ENCODE measurements at places on chromosomes 6 and 20.

GRCh38 chr6:156627524-156627923 lies 149.7 kb upstream of the ARID1B start:
- H3K27me3 ChIP-seq, result no peaks in the 10 kb centered on the region
- DNase-seq, result no peak
- H3K36me3 ChIP-seq, result no peaks in the 10 kb centered on the region
- no peak overlapping the region for H3K27ac ChIP-seq

- no peak overlapping the region for H3K4me3 ChIP-seq
- no peak overlapping the region for H3K27ac ChIP-seq
- peaks cover 3% of the 10 kb centered on the region for H3K27me3 ChIP-seq
- no peaks in the 10 kb centered on the region for H3K4me1 ChIP-seq
- DNase-seq, result no peak
- H3K36me3 ChIP-seq, result no peaks in the 10 kb centered on the region
Measured at GRCh38 chr6:39965751-39966150, 31.5 kb upstream of the MOCS1 start.

GRCh38 chr20:52757411-52757810 lies 214.7 kb upstream of the TSHZ2 start:
- no peaks in the 10 kb centered on the region for H3K4me1 ChIP-seq
- H3K36me3 ChIP-seq, result no peaks in the 10 kb centered on the region
- no peak overlapping the region for H3K27ac ChIP-seq
- no peaks in the 10 kb centered on the region for H3K27me3 ChIP-seq

DNA sequence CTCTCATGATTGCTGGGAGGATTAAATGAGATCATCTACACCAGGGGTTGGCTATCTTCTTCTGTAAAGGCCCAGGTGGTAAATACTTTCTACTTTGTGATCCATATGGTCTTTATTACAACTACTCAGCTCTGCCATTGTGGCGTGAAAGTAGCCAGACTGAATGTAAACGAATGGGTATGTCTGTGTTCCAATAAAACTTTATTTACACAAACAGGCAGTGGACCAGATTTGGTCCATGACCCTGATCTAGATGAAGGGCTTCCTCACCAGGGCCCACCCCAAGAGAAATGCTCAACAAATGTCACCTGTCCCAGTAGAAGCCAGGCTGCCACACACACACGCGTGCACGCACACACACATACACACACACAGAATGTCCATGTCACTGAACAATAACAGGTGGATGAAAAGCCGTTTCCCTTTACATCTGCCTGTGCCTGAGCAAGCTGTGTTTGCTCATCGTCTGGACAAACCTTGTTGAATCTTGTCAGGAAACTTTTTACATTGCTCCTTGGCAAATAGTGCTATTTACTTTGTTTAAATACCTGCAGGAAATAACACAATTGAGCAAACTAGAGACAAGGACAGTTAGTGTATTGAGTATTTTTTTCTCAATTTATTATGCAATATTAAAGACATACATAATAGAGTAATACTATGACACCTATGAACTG lies 114.3 kb downstream of the EYA2 start:
- no peak for DNase-seq
- no peaks in the 10 kb centered on the region for H3K4me1 ChIP-seq
- no peaks in the 10 kb centered on the region for H3K36me3 ChIP-seq
- no peak overlapping the region for H3K27ac ChIP-seq
- H3K27me3 ChIP-seq, result peaks cover 3% of the 10 kb centered on the region

GRCh38 chr6:158694913-158695312 lies 45.1 kb downstream of the SYTL3 start:
- no peak overlapping the region for H3K27ac ChIP-seq
- peaks cover 9% of the 10 kb centered on the region for H3K36me3 ChIP-seq
- DNase-seq, result no peak
- H3K4me3 ChIP-seq, result no peak overlapping the region

- H3K36me3 ChIP-seq, result peaks cover 2% of the 10 kb centered on the region
- peaks cover 21% of the 10 kb centered on the region for H3K4me1 ChIP-seq
- H3K4me3 ChIP-seq, result peak overlapping the region; percentile 89
- no peaks in the 10 kb centered on the region for H3K27me3 ChIP-seq
Measured at GRCh38 chr6:135054226-135054568, 425 bp downstream of the HBS1L start.
